ENCODE measurements at places on chromosomes 12 and 14. TPM values are rescaled to one million over a fixed set of nuclear protein-coding genes. Genes with fewer than 3 reads are reported as not detected.
A peak's percentile ranks its signal among the peaks of the same experiment; 100 is the strongest.

DNA sequence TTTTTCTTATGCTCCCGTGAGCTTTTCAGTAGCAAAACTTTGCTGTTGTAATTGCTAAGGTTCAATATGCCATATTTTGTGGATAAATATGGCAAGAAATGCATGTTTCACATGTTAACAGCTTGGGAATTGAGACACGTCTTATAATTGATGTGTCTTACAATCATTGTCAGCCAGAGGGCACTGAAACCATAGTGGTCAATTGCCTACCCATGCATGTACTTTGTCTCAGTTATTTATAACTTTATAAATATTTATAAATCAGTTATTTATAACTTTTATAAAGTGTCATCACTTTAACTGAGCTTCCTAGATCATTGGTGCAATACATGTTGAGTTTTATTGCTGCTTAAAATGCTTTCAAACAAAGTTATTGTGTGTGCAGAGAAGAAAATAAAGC, 82.0 kb downstream of the CATSPERB start:
- DNase-seq, result peak; percentile 60
- no peaks in the 10 kb centered on the region for H3K27me3 ChIP-seq
- H3K4me3 ChIP-seq, result no peak overlapping the region
- H3K27ac ChIP-seq, result no peak overlapping the region
- H3K4me1 ChIP-seq, result no peaks in the 10 kb centered on the region
- H3K36me3 ChIP-seq, result no peaks in the 10 kb centered on the region

GRCh38 chr12:84983289-84983688, 52.8 kb downstream of the TSPAN19 start:
- no peak overlapping the region for H3K4me3 ChIP-seq
- no peaks in the 10 kb centered on the region for H3K36me3 ChIP-seq
- H3K27me3 ChIP-seq, result no peaks in the 10 kb centered on the region
- DNase-seq, result no peak
- no peak overlapping the region for H3K27ac ChIP-seq

GRCh38 chr12:6476489-6476888, 6.0 kb upstream of the VAMP1 start:
- H3K4me1 ChIP-seq, result no peaks in the 10 kb centered on the region
- no peak for DNase-seq
- no peaks in the 10 kb centered on the region for H3K36me3 ChIP-seq
- no peak overlapping the region for H3K27ac ChIP-seq
- no peak overlapping the region for H3K4me3 ChIP-seq

DNA sequence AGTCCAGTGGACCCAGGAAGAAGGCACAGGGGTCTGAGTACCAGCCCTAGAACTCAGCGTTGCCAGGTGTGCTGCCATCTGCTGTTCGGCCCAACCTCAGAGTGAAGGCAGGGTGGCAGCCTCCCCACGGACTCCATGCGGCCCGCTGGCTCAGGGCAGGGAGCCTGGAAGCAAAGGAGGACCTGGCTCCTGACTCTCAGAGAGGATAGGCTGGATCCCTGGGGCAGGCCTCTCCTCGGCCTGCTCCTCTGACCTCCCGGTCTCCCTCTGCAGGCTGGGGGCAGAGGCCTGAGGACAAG, 10.1 kb downstream of the MCRS1 start:
- H3K4me1 ChIP-seq, result no peaks in the 10 kb centered on the region
- H3K27ac ChIP-seq, result no peak overlapping the region
- H3K36me3 ChIP-seq, result peaks cover 17% of the 10 kb centered on the region
- no peak for DNase-seq
- H3K27me3 ChIP-seq, result no peaks in the 10 kb centered on the region

- no peak overlapping the region for H3K27ac ChIP-seq
- no peaks in the 10 kb centered on the region for H3K4me1 ChIP-seq
- DNase-seq, result no peak
- no peaks in the 10 kb centered on the region for H3K36me3 ChIP-seq
- no peak overlapping the region for H3K4me3 ChIP-seq
- H3K27me3 ChIP-seq, result no peaks in the 10 kb centered on the region
Observed at GRCh38 chr12:43988838-43989560, 153.1 kb downstream of the TMEM117 start.

- no peaks in the 10 kb centered on the region for H3K27me3 ChIP-seq
- H3K4me3 ChIP-seq, result no peak overlapping the region
- no peaks in the 10 kb centered on the region for H3K4me1 ChIP-seq
- H3K36me3 ChIP-seq, result no peaks in the 10 kb centered on the region
- no peak for DNase-seq
Observed at GRCh38 chr12:42985506-42985905, 396.0 kb upstream of the PRICKLE1 start.

- no peaks in the 10 kb centered on the region for H3K36me3 ChIP-seq
- no peaks in the 10 kb centered on the region for H3K4me1 ChIP-seq
- H3K27ac ChIP-seq, result no peak overlapping the region
Observed at GRCh38 chr12:115840159-115840558, 437.3 kb downstream of the MED13L start.

GRCh38 chr14:59313144-59313651, 124.7 kb downstream of the DAAM1 start:
- H3K27me3 ChIP-seq, result no peaks in the 10 kb centered on the region
- no peaks in the 10 kb centered on the region for H3K36me3 ChIP-seq
- no peaks in the 10 kb centered on the region for H3K4me1 ChIP-seq
- no peak for DNase-seq
- no peak overlapping the region for H3K27ac ChIP-seq

DNA sequence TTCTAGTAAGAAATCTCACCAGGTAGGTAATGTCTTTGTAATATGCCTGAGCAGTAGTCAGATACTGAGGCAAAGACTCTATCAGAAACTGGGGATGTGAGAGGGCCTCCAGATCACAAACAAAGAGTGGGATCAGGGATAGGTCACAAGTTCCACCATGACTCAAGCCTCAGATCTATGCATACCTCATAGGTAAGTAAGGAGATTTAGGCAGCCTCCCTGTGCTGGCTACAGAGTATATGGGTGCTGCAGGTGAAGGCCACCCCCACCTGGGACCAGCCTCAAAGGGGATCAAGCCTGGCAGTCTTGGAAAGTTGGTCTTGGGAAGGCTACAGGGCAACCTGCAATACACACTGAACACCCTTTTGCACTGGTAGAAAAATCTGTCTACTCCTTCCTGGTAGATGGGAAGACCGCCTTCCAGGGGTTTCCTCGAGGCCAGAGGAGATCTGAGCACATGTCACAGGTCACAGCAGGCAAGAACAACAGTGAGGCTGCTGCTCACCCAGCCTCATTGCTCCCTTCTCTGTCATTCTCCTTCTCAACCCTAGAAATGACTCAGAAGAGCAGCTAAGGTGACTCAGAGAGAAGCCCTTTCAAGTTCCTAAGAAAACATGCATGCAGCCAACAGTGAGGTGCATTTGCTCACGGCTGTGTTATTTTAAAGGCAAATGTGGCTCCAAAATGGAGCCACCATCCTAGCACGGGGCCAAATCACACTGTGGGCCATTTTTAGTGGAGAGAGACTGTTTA, 143.4 kb upstream of the CDKN3 start:
- no peak overlapping the region for H3K4me3 ChIP-seq
- no peaks in the 10 kb centered on the region for H3K4me1 ChIP-seq
- DNase-seq, result no peak
- H3K27me3 ChIP-seq, result no peaks in the 10 kb centered on the region

- no peak overlapping the region for H3K4me3 ChIP-seq
- no peaks in the 10 kb centered on the region for H3K36me3 ChIP-seq
- no peaks in the 10 kb centered on the region for H3K4me1 ChIP-seq
- DNase-seq, result peak; percentile 47
- no peaks in the 10 kb centered on the region for H3K27me3 ChIP-seq
Observed at GRCh38 chr14:89621009-89621421, 204.0 kb upstream of the FOXN3 start.

DNA sequence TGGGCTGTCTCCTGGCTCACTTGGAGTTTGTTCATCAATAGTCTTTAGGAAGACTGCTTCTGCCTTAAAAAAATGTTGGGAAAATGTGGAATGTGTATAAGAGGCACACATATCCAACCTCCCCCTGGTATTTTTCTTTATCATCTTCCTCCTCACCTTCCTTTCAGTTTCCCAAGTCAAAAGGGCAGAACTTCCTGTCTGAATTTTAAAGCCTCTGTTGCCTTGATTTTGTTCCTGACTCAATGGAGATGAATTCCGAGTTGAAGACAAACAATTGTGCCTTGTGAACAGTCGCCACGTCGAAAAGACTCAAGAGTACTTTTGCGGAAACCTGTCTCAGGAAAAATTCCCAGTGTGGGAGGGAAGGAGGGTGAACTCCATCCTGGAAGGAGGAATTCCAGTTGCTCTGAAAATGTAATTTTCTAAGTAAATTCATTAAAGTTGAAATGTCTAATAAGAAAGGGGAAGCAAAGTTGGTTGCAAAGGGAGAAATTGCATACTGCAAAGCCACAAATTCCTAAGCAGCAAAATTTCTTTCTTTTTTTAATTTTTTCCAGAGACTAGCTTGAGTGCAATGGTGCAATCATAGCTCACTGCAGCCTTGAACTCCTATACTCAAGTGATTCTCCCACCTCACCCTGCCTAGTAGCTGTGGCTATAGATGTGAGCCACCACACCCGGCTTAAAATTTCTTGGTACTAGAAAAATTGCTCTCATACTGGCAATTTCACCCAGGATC, 50.2 kb upstream of the ELK3 start:
- no peaks in the 10 kb centered on the region for H3K36me3 ChIP-seq
- H3K27me3 ChIP-seq, result no peaks in the 10 kb centered on the region
- no peaks in the 10 kb centered on the region for H3K4me1 ChIP-seq
- no peak overlapping the region for H3K27ac ChIP-seq
- no peak overlapping the region for H3K4me3 ChIP-seq

DNA sequence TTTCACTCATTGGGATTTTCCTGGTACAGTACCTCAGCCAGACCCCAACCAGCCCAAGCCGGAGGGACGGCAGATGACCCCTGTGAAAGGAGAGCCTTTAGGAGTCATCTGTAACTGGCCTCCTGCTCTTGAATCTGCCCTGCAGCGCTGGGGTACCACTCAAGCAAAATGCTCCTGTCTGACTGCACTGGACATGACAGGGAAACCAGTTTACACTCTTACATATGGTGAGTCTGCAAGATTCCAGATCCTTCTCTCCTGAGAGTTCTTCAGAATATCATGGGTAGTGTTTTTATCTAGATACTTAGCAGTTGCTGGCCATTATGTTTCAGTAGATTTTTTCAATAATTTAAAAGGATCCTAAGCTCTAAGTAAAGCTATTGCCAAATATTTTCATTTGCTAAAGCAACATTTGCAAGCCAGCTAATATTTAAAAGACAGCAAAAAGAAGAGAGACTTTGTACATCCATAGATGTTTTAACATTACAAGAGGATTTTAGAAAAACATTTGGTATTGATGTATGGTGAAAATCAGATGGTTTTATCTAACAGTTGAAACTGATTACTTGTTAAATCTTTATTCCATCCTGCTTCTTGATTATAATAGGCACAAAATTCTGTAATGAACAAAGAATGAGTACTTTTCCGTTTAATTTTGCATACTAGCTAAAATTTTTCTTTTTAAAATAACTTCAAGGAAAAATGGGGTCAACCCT, 85.1 kb upstream of the ATF1 start:
- DNase-seq, result no peak
- no peaks in the 10 kb centered on the region for H3K4me1 ChIP-seq
- no peak overlapping the region for H3K4me3 ChIP-seq
- H3K36me3 ChIP-seq, result peaks cover 32% of the 10 kb centered on the region
- no peaks in the 10 kb centered on the region for H3K27me3 ChIP-seq

DNA sequence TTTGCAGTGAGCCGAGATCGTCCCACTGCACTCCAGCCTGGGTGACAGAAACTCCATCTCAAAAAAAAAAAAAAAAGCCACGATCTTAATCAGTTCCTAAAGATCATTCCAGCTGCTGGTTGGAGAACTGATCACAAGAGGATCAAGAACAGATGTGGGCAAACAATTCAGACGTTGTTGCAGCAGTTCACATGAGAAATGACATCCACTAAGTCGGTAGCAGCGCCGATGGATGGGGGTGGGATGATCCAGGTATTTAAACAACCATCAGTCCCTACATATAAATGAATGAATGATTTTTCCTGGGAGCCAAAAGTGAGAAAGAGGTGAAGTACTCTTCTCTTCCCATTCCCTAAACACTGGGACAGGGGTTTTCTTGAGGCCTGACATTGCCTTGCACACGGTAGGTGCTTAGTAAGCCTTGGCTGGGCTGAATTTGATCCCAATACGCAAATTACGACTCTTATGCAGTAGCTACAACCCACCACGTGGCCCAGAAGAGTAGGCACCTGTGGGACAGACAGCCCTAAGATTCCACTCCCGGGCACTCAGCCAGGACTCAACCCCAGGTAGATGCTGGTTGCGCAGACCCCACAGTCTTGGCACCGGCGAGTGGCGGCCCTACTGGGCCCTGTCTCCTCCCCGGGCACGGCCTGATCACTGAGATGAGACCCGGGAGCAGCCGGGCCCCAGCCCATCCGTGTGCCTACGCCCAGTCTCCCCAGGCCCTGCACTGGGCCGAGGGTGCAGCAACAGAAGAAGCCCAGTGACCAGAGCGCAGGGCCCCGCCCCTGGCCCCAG, 565 bp downstream of the SPRYD3 start:
- H3K36me3 ChIP-seq, result peaks cover 4% of the 10 kb centered on the region
- H3K27me3 ChIP-seq, result no peaks in the 10 kb centered on the region
- peak overlapping the region; percentile 24 for H3K27ac ChIP-seq
- peak overlapping the region; percentile 53 for H3K4me3 ChIP-seq
- DNase-seq, result no peak

GRCh38 chr12:57837864-57838562, 8.5 kb downstream of the CTDSP2 start:
- peaks cover 40% of the 10 kb centered on the region for H3K36me3 ChIP-seq
- H3K27ac ChIP-seq, result peak overlapping the region; percentile 44
- no peak overlapping the region for H3K4me3 ChIP-seq
- peaks cover 53% of the 10 kb centered on the region for H3K4me1 ChIP-seq

GRCh38 chr14:94049625-94050023, 23.5 kb downstream of the OTUB2 start:
- no peak overlapping the region for H3K27ac ChIP-seq
- DNase-seq, result no peak
- no peaks in the 10 kb centered on the region for H3K27me3 ChIP-seq
- H3K4me3 ChIP-seq, result no peak overlapping the region

GRCh38 chr14:70905301-70905700, 2.0 kb upstream of the PCNX1 start:
- peak overlapping the region; percentile 25 for H3K27ac ChIP-seq
- no peak for DNase-seq
- no peaks in the 10 kb centered on the region for H3K27me3 ChIP-seq
- no peak overlapping the region for H3K4me3 ChIP-seq
- no peaks in the 10 kb centered on the region for H3K36me3 ChIP-seq
- H3K4me1 ChIP-seq, result peaks cover 13% of the 10 kb centered on the region

- no peak overlapping the region for H3K27ac ChIP-seq
- H3K27me3 ChIP-seq, result no peaks in the 10 kb centered on the region
- no peak for DNase-seq
- H3K4me3 ChIP-seq, result no peak overlapping the region
Observed at GRCh38 chr14:64561631-64562030, 11.9 kb downstream of the PPP1R36 start.

TWF1 gene
- 142 TPM for polyA plus RNA-seq

TMEM263 gene
- polyA plus RNA-seq, result 27.3 TPM

GPR84 gene
- polyA plus RNA-seq, result not detected

CDK4 gene
- 13.2 TPM for polyA plus RNA-seq

CKAP4 gene
- polyA plus RNA-seq, result 34.5 TPM

TBX5 gene
- not detected for polyA plus RNA-seq
